ENCODE measurements at places on chromosomes 2 and 18. TPM values are rescaled to one million over a fixed set of nuclear protein-coding genes. Genes with fewer than 3 reads are reported as not detected.

CHMP3 gene
- total RNA-seq: 28.8 TPM

DNA sequence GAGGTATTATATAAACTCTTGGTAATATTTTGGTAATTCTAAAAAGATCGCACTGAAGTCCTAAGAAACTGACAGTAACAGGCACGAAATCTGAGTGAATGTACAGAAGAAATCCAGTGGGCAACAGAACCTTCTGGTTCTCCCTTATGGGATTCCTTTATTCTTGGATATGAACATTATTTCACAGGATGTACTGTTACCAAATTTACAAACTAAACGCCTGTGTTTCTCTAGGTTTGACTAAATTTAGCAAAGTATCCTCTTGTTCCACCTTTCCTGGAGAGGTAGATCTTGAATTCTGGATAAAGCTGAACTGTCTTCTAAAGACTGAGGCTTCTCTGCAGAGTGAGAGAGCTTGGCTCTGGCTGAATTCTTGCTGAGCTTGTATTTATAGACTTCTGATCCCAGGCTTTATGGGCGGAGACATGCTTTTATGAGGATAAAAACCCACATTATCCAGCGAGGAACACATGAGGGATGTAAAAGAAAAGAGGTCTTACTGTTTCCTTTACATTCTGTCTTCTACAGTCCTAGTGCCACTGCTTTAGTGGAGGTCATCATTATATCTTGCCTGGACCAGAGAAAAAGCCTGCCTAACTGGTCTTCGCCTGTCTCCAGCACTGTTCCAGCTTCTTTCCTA is 220.8 kb downstream of the CDH2 start:
- H3K27ac ChIP-seq: no peak overlapping the region
- peaks cover 2% of the 10 kb centered on the region for H3K36me3 ChIP-seq
- H3K4me1 ChIP-seq: no peaks in the 10 kb centered on the region
- no peak for DNase-seq
- H3K27me3 ChIP-seq: no peaks in the 10 kb centered on the region
- no peak overlapping the region for H3K4me3 ChIP-seq

CRACDL gene
- total RNA-seq: 0.29 TPM

DNA sequence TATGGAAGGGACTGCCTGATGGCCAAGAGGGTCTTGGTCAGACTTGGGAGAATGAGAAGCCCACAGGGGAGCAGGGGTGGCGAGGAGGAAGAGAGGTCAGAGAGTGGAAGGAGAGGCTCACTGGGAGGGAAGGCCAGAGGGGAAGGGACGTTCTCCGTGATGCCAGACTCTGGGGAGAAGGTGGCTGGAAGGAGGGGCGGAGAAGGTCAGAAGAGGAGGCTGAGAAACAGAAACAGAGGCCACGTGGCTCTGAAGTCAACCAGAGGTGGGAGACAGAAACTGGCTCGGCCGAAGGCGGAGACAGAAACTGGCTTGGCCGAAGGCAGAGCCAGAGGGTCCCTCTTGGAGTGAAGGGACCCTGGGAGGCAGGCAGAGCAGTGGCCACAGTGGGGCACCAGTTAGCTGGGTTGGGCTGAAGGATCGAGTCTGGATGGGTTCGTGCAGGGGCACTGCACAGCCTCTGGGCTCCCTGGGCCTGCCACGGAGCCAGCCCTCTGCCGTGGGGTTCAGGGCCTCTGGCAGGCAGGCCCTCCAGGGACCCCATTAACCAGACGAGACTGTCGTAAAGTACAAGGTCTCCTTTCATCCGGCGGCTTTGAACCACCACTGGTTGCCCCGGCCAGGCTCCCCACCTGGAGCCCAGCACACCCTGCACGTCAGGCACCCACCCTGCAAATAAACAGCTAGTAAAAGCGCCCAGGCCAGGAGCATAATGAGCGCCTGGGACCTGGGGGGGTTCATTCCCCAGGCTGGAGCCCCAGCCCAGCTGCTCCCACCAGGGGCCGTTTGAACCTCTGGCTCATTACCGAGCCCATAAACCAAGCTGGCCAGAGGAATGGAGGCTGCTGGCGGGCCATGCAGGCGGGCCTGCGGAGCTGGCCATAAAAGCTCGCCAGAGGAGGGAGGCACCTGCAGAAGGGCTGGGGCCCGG is 218.8 kb downstream of the DYSF start:
- H3K4me1 ChIP-seq: no peaks in the 10 kb centered on the region

DNA sequence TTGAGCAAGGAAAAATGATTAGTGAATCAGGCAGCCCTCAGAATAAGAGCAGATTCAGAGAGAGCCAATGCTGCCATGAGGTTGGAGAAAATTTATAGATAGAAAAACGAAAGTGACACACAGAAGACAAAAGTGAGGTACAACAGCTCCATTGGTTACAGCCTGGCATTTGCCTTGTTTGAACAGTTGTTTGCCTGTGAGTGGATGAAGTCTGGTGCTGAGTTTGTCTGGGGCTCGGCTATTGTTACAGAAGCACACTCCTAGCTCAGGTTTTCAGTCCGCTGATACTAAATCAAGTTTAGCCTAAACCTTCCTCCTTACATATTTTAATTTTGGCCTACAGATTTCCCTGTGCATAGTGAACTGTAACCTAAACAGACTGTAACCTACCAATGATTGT is 387.8 kb upstream of the RAB12 start:
- peaks cover 13% of the 10 kb centered on the region for H3K36me3 ChIP-seq
- H3K27me3 ChIP-seq: no peaks in the 10 kb centered on the region
- no peak overlapping the region for H3K4me3 ChIP-seq
- H3K27ac ChIP-seq: no peak overlapping the region
- DNase-seq: no peak

Measured in H9 (cell line).